ENCODE measurements at places on chromosomes 6 and 20.

- H3K4me3 ChIP-seq, result no peak overlapping the region
- no peaks in the 10 kb centered on the region for H3K27me3 ChIP-seq
- no peaks in the 10 kb centered on the region for H3K4me1 ChIP-seq
- no peaks in the 10 kb centered on the region for H3K36me3 ChIP-seq
- DNase-seq, result no peak
Measured at GRCh38 chr6:68087399-68088133, 547.5 kb upstream of the ADGRB3 start.

DNA sequence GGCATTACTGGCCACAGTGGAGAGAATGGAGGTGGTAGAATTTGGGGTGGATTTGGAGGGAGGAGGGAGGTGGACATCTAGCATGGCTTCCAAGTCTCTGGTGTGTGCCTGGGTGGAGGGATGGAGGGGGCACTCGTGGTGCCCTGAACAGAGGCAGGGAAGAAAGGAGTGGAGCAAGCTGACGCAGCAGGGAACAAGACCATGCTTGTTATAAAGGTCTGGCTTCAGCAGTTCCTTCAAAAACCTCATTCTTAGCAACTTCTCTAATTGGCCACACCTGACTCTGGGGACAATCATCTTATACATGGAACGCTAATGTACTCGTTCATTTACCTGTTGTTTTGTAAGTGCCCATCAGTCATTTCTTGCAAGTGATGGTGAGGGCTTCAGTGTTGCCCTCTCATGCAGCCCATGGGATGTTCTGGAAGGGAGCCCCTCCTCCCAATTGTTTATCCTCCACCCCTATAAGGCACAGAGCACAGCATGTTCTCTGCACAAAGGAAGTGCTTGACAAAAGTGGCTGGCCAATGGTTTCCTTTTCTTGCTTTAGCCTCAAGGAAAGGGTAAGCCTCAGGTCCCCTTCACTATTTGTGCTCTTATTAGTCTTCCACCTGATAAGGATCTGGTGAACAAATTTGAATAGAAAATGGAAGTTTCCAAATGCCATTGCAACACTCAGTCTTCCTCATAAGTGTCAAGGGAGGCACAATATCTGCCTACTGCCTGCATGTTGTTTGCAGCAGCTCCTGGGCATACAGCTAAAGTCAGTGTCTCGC lies 39.3 kb downstream of the GFOD1 start:
- H3K27ac ChIP-seq, result no peak overlapping the region
- H3K4me3 ChIP-seq, result no peak overlapping the region

DNA sequence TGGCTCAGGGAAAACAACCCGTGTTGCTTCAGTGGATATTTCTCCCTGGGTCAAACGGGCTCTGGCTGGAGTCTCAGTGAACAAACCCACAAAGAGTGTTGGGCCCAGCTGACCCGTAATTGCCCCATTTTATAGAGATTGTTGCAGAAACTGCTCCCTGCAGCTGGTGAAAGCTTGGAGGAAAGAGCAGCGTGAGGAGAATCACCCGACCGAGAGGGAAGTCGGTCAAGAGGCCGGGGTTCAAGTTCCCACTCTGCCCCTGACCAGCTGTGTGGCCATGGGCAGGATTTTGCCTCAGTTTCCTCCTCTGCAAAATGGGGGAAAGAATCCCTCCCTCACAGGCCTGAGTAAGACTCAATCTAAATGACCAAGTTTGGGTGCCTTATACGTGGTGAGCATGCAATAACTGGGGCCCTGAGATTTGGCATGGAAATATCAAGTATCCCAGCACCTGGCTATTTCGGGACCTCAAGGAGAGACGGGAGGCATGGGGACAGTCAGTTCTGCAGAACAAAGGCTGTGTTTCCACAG lies 1.7 kb upstream of the TGM2 start:
- no peak overlapping the region for H3K4me3 ChIP-seq
- no peak overlapping the region for H3K27ac ChIP-seq
- peaks cover 43% of the 10 kb centered on the region for H3K4me1 ChIP-seq
- DNase-seq, result no peak
- no peaks in the 10 kb centered on the region for H3K36me3 ChIP-seq
- no peaks in the 10 kb centered on the region for H3K27me3 ChIP-seq

DNA sequence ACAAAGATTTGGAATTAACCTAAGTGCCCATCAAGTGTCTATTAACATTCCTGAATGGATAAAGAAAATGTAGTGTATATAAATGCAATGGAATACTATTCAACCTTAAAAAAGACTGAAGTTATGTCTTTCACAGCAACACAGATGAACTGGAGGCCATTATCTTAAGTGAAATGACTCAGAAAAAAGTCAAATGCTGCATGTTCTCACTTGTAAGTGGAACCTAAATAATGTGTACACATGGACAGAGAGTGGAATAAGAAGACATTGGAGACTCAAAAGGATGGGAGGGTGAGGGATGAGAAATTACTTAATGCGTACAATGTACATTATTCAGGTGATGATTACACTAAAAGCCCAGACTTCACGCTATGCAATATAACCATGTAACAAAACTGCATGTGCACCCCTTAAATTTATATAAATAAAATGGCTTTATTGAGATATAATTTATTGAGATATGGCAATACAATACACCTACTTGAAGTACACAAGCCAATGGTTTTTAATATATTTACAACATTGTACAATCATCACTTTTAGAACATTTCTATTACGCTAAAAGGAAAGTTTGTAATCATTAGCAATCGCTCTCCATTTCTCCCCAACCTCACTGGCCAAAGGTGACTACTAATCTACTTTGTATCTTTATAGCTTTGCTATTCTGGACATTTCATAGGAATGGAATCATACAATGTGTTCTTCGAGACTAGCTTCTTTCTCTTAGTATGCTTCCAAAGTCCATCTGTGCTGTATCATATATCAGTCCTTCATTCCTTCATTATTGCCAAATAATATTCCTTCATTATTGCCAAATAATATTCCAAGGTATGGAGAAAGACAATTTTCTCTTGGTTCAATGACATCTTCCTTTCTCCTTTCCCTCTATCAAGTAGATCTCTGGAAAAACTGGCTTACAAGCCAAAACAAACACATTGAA lies 5.8 kb downstream of the STX7 start:
- no peak for DNase-seq
- H3K27me3 ChIP-seq, result no peaks in the 10 kb centered on the region
- H3K4me1 ChIP-seq, result peaks cover 11% of the 10 kb centered on the region
- no peak overlapping the region for H3K27ac ChIP-seq
- no peak overlapping the region for H3K4me3 ChIP-seq

GRCh38 chr6:42355416-42355815 lies 96.3 kb downstream of the TRERF1 start:
- peaks cover 28% of the 10 kb centered on the region for H3K4me1 ChIP-seq
- H3K4me3 ChIP-seq, result no peak overlapping the region
- H3K27me3 ChIP-seq, result no peaks in the 10 kb centered on the region
- H3K27ac ChIP-seq, result no peak overlapping the region
- H3K36me3 ChIP-seq, result no peaks in the 10 kb centered on the region

- H3K27ac ChIP-seq, result no peak overlapping the region
- DNase-seq, result no peak
- H3K36me3 ChIP-seq, result no peaks in the 10 kb centered on the region
- H3K27me3 ChIP-seq, result no peaks in the 10 kb centered on the region
- no peaks in the 10 kb centered on the region for H3K4me1 ChIP-seq
- H3K4me3 ChIP-seq, result no peak overlapping the region
Measured at GRCh38 chr20:6740096-6740495, 27.4 kb upstream of the BMP2 start.

GRCh38 chr6:157597461-157598312 lies 216.7 kb downstream of the ZDHHC14 start:
- no peaks in the 10 kb centered on the region for H3K36me3 ChIP-seq
- no peaks in the 10 kb centered on the region for H3K27me3 ChIP-seq
- no peak overlapping the region for H3K27ac ChIP-seq
- no peak overlapping the region for H3K4me3 ChIP-seq
- H3K4me1 ChIP-seq, result peaks cover 24% of the 10 kb centered on the region
- peak; percentile 70 for DNase-seq

DNA sequence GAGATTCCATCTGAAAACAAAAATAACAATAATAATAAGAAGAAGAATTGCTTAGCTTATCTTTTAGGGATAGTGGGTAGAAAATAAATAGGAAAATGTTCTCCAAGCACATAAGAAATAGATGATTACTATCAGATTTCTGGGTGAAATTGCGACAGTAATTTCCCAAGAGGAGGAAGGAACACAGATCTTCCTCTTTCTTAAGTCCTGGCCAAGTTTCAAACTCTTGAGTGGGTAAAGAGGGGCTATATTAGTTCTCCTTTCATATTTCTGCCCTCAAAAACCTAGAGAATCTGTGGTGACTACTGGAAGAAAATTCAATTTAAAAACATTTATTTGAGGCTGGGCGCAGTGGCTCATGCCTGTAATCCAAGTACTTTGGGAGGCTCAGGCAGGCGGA lies 63.7 kb downstream of the PHACTR2 start:
- H3K4me1 ChIP-seq, result peaks cover 46% of the 10 kb centered on the region
- no peak overlapping the region for H3K27ac ChIP-seq
- no peak overlapping the region for H3K4me3 ChIP-seq
- no peak for DNase-seq
- no peaks in the 10 kb centered on the region for H3K36me3 ChIP-seq
